A549 treated with Mapracorat at 1 μM for 4 hours (cell line): ENCODE measurements at places on chromosomes 3 and 15. TPM values are rescaled to one million over a fixed set of nuclear protein-coding genes. Genes with fewer than 3 reads are reported as not detected.

TMC3 gene
- total RNA-seq, result not detected in 5 replicates

ARID3B gene
- total RNA-seq, result 2.8 to 3.3 TPM (median 3.0 TPM) in 5 replicates

FAM107A gene
- 0.11 to 0.24 TPM (median 0.20 TPM) in 5 replicates for total RNA-seq

MAN2C1 gene
- total RNA-seq, result 65.7 to 99.7 TPM (median 78.1 TPM) in 5 replicates

ALS2CL gene
- 6.8 to 10.5 TPM (median 7.9 TPM) in 5 replicates for total RNA-seq

LSAMP gene
- 0.06 to 0.38 TPM (median 0.24 TPM) in 5 replicates for total RNA-seq

ATP13A5 gene
- not detected in 5 replicates for total RNA-seq

COLQ gene
- 0.22 to 0.54 TPM (median 0.28 TPM) in 5 replicates for total RNA-seq

DUOX1 gene
- not detected in 5 replicates for total RNA-seq

ADAMTS7 gene
- 5.8 to 10.9 TPM (median 9.8 TPM) in 5 replicates for total RNA-seq

PARP15 gene
- not detected in 5 replicates for total RNA-seq

PIF1 gene
- 11.6 to 23.5 TPM (median 16.4 TPM) in 5 replicates for total RNA-seq
